ENCODE measurements at places on chromosomes 6 and 20. TPM values are rescaled to one million over a fixed set of nuclear protein-coding genes. Genes with fewer than 3 reads are reported as not detected.

The FNDC1 gene
- 0.16 TPM for total RNA-seq

The HEY2 gene
- total RNA-seq, result not detected

The HLA-DQB1 gene
- not detected for total RNA-seq

The CPNE5 gene
- 0.47 TPM for total RNA-seq

The MYCT1 gene
- not detected for total RNA-seq

The KIF25 gene
- total RNA-seq, result not detected

The ETV7 gene
- 0.47 TPM for total RNA-seq

Measured in bronchial smooth muscle cell (primary cell).